Amniotic epithelial cell (primary cell): ENCODE measurements at places on chromosomes 3 and 15.

- no peak for DNase-seq
Observed at GRCh38 chr15:97126553-97127233, 796.2 kb downstream of the NR2F2 start.

DNA sequence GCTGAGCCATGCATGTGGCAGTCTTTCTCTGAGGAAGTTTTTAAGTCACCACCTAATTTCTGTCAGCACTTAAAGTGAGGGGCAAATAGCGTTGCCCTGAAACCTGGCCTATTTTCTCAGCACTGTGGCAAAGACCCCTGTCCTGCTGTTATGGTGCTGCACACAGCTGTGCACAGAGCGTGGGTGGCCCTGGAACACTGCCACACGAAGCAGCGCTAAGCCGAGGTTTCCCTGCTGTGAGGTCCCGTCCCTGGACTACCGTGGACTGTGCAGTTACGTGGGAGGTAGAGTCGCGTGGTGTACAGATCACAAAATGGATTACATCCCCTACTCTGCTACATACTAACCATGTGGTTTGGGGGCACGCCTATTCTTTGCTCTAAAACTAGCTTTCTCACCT, 101.6 kb upstream of the NR2E3 start:
- DNase-seq, result no peak

DNA sequence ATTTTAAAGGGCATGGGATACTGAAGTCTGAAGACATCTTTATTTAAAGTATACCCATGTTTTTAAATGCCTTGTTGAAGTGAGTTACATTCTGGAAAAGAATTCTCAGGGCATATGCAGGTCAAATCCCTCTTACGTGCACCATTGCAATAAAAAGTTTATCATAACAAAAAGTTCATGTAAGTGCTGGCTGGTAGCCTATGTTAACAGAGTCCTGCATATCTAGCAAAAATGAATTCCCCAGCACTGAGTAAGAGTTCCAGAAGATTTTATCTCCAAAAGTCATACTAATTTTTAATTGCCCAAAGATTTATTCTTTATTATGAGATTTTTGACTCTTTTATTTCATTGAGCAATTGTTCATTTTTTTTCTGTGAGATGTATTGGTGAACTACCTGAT, 104.7 kb upstream of the ROBO1 start:
- DNase-seq, result no peak

GRCh38 chr3:12886736-12887135, 45.4 kb upstream of the RPL32 start:
- no peak for DNase-seq

GRCh38 chr15:77624868-77625267, 7.8 kb downstream of the LINGO1 start:
- no peak for DNase-seq

- no peak for DNase-seq
Observed at GRCh38 chr15:88246081-88246480, 10.5 kb downstream of the NTRK3 start.

DNA sequence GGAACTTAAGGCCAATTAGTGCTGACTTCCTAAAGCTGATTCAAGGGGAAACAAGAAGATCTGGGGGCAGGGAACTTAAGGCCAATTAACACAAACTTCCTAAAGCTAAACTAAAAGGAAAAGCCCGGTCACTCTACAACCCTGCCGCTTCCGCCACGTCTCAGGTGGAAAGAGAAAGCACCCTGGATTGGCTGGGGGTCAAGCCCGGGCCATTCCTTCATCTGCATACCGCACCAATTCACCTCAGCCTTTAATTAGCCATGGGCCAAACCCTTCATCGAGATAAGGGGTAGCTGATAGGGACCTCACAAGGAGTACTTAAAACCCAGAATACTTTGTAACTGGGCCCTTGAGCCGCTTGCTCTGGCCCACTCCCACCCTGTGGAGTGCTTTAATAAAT, 14.4 kb downstream of the TMPRSS7 start:
- DNase-seq, result no peak

- no peak for DNase-seq
Observed at GRCh38 chr15:77783636-77784035, 150.9 kb upstream of the LINGO1 start.

GRCh38 chr3:134345202-134345601, 29.0 kb downstream of the AMOTL2 start:
- DNase-seq, result no peak

DNA sequence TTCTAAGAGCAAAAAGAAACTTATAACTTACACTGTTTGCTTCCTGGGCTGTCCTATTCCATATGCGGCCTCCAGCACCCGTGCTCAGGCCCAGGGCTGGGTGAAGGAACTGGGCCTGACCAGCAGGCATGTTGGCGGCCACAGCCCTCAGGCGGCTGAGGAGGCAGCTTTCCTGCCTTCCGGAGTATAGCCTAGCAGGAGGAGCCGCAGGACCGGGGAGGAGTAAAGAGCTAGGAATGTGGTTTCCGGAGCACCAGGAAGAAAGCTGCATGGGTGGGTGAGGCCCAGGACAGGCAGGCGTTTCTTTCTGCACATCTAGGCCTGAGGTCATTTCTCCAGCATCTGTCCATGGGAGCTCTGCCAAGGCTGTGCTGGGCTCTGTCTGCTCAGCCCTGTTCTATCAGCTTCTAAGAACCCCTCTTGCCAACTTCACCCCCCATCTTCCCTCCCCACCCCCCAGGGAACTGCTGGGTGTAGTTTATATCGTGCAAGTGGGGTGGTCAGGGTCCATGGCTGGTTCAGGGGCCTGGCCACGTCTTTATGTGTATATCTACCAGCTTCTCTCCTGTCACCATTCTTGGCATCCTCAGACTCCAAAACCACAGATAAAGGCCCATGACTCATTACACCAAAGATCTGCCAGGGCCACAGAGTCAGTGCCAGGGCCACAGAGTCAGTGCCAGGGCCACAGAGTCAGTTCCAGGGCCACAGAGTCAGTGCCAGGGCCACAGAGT, 7.8 kb upstream of the KIF7 start:
- DNase-seq, result peak; percentile 96

DNA sequence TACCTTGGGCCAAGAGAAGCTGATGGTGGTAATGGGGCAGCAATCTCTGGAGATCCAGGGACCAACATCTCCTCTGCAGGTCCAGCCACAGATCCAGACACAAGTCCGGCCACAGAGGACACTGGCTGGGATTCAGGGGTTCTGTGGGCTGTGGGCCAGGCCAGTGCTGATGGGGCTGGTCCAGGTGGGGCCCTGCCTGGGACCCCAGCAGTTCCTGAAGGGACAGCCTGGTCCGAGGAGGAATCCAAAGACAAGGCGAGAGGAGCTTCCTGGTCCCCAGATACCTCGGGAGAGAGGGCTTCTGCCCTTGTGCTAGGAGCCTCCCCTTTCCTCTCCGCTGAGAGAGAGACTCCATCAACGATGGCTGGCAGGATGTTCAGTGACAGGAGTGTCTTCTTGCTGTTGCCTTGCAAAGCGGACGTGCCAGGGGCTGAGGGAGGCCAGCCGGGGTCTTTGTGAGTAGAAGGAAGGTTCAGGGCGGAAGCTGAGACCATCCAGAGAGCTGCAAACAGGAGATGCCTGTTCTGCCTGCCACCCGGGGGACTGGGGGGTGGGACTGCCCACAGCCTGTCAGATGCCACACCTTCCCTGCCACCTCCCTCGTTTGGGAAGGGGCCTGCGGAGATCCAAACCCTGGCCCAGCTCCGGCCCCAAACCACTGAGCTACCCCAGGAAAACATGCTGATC, 24.5 kb upstream of the GOLGA6C start:
- DNase-seq, result no peak

DNA sequence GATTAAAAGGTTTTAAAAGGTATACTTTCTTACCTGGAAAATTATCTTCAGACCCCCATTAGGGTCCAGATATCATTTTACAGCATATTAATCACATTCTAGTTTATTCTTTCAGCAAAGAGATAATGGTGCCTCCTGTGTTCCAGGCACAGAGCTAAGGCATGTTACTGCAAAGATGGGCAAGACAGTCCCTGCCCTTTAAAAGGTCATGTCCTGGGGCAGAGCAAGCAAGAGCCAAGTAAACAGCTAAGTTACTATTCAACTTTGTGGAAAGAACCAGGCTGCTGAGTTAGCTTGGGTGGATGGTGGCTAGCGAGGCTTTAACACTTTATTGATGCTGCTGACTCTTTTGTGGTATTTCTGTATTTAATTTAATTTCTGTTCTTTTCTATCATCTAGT, 75.0 kb downstream of the LRRC28 start:
- DNase-seq, result no peak

DNA sequence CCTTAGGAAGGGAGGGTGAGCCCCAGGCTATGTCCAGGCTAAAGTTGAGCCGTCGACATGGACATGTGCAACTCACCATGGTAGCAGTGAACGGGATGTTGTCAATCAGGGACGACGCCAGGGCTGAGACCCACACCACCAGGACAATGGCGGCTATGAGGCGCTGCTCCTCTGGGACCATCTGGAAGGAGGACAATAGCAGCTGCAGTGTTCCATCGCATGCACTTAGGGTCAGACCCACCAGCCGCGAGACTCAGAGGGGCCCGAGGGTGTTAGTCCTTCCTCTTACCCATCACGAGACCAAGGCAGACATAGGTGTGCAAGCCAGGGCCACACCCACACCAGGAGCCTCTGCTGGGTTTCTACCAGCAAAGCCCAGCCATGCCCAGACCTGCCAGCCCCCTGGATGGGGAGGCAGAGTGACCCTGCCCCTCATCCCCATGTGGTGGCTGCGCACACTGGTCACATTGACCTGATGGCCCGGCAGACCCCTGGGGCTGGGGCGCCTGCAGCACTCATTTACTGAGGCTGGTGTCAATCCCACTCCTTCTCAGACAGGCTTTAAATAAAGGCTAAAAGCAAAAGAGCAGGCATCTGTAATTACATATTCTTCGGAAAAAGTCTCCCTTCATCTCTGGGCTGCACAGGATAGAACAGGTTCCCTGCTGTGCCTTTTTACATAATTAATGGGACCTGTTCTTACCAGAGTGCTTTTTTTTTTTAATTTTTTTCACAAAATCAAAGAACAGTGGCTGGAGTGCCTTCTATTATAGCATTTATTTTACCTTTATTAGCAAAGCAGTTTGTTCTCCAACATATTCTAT, 227.8 kb downstream of the OCA2 start:
- DNase-seq, result no peak

DNA sequence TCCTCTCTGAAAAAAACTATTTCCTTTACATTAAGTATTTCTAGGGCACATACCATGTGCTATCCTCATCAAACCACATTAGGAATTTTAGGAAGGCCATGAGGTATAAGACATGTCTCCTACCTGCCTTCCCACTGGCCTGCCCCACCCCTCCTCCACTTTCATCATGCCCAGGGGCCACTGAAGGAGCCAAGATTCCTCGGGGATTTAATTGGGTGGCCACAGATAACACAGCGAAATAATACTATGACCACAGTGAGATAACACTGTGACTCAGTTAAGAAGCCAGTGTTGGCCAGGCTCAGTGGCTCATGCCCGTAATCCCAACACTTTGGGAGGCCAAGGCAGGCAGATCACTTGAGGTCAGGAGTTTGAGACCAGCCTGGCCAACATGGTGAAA, 9.8 kb upstream of the BMF start:
- peak; percentile 84 for DNase-seq

- DNase-seq, result no peak
Observed at GRCh38 chr15:52255008-52255407, 40.6 kb downstream of the MYO5C start.

DNA sequence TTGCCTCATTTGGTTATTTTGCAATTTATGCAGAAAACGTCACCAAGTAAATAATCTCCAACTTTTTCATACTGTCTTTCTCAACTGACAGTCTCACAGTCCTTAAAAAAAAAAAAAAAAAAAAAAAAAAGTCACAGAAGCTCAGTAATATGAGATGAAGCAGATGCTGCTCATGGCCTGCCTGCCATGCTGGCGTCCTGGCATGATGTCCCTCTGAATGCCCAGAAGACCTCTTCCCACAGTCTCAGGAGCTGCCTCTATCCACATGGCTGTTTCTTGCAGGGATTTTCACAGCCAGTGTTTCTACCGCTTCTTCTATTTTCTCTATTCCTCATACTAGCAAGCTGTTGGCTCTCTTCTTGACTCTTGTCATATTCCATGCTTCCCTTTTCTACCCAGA, 87.7 kb downstream of the TGFBR2 start:
- no peak for DNase-seq

- no peak for DNase-seq
Observed at GRCh38 chr3:39100500-39100886, 6.9 kb downstream of the GORASP1 start.

- DNase-seq, result peak; percentile 35
Observed at GRCh38 chr3:51391566-51392354, 675 bp downstream of the RBM15B start.

DNA sequence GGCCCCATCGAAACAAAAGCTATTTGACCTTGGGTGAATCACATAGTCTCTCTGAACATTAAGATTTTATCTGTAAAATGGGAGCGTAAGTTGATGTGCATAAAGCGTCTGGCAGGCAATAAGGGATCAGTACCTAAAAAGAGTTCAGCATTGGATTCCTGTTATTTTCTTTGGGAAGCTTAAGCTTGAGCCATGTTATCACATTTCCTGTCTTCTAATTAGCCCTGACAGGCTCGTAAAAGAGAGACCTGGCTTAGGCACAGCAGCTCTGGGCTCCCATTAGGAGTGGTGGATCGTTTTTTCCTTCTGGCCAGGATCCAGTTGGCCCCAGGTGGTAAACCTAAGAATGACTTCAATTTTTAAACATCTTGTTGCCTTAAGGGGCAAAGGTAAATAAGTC, 26.0 kb upstream of the CA12 start:
- DNase-seq, result no peak

DNA sequence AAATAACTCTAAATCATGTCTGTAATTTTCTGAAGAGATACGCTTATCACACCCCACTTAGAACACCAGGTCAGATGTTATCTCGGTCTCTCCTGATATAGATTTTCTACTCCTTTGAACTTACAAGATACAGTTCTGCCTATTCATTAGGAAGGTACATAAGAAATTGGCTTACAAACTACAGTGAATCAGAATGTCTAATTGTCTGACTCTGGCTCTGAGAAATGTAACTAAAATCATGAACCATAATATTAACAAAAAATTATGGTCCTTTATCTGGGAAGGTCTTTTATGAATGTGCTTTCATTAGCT, 235.2 kb downstream of the SUCLG2 start:
- no peak for DNase-seq

- no peak for DNase-seq
Observed at GRCh38 chr3:19016851-19017250, 131.5 kb upstream of the KCNH8 start.

GRCh38 chr3:41356775-41357174, 157.5 kb downstream of the CTNNB1 start:
- no peak for DNase-seq
